Forelimb muscle (tissue), 1 donor: ENCODE measurements at places on chromosomes 7 and 10.

- no peak for DNase-seq
Observed at GRCh38 chr10:77692782-77693181, 55.2 kb upstream of the KCNMA1 start.

DNA sequence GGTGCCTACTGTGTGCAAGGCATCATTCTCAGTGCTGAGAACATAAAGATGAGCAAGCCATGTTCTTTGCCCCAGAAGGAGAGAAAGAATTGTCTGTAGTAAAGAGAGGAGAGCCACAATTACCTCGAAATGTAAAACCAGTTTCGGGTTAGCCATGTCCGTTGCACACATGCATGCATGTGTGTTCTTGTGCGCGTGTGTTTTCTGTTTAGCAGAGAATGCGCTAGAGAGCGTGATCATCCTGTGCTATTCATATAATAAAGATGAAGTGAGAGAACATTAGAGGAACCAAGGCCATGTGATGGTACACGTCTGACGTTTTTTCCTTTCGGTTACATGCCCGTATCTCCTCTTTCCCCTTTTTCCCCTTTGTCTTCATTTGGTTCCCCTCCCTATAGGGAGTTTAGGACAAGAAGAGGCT, 158.2 kb downstream of the CELF2 start:
- DNase-seq = no peak

DNA sequence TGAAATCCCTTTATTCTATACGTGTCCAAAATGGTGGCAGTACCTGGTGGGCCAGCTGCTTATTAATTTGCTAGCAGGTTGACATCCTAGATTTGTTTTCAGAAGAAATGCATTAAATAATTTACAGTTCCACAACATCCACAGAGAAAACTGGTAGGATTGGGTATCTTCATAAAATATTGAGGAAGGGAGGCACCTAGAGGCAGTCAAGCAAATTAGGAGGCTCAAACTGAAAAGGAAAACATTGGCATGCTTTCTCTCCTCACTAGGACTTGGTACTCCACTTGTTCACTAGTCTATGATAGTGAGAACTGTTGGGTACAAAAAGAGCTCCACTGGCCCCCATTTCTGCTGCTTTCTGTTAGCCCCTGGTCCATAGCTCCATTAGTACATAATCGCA, 18.3 kb upstream of the LRGUK start:
- no peak for DNase-seq

DNA sequence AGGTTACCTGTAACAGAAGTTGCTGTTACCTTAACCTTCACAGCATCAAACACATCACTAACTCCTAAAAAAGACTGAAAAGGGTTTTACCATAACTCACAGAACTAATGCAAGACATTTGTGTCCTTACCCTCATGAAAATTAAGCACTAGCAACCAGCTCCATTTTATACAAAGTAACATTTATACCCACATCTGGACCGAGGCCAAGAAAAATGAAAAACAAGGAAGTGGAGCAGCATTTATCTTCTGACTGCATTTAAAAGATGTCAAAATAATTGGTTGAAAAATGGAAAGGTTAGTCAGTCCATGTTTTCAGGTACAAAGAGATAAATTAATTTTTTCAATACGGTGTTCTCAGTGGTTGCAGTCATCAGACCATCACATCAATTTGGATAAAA, 3.1 kb upstream of the RBP4 start:
- DNase-seq = no peak
